ENCODE measurements at places on chromosomes 13 and 19.

DNA sequence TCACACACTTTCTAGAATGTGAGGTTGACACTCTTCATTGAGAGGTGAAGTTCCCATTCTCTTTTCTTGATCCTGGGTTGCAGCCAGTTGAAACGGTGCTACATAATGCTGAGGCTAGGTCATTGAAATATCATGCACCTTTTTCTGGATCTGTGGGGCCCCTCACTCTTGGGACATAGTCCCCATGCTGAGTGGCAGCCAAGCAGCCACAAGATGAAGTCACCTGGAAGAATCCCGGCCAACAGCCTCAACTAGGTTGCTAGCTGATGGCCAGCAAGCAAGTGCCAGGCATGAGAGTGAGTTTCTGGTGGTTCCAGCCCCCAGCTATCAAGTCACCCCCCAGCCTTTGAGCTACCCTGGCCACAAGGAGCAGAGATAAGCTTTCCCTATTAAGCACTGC is 148.5 kb upstream of the TSHZ3 start:
- DNase-seq = no peak

GRCh38 chr13:48950501-48950875 is 25.2 kb upstream of the FNDC3A start:
- no peak for DNase-seq

DNA sequence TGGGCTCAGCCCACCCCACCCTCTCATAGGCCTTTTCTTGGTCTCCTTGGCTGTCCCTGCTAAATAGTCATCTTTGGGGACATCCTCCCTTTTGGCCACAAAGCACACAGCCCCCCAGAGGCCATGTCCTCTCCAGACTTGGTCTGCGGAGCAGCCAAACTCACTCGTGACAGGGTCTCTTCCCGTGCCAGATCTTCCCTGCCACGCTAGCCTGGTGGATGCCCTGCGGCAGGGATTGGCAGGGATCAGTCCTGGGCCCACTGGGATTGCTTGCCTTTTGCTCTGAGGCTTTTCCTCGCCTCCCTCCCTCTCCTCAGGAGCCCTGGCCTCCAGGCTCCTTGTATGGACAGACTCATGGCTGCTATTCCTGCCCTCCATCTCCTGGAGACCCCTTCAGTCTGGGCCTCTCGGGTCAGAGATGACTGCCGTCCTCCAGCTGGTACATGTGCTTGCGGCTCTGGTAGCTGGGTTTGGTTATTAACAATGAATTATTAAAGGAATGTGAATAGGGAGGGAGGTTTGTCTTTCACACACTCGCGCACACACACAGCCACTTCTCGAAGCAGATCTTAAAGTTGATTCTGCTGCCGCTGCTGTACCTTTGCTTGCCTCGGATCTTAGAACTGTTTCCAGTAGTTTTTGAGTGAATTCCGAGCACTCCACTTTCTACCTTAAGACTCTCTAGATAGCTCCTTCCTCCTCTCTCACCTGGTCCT is 45.1 kb downstream of the NFIX start:
- no peak for DNase-seq

DNA sequence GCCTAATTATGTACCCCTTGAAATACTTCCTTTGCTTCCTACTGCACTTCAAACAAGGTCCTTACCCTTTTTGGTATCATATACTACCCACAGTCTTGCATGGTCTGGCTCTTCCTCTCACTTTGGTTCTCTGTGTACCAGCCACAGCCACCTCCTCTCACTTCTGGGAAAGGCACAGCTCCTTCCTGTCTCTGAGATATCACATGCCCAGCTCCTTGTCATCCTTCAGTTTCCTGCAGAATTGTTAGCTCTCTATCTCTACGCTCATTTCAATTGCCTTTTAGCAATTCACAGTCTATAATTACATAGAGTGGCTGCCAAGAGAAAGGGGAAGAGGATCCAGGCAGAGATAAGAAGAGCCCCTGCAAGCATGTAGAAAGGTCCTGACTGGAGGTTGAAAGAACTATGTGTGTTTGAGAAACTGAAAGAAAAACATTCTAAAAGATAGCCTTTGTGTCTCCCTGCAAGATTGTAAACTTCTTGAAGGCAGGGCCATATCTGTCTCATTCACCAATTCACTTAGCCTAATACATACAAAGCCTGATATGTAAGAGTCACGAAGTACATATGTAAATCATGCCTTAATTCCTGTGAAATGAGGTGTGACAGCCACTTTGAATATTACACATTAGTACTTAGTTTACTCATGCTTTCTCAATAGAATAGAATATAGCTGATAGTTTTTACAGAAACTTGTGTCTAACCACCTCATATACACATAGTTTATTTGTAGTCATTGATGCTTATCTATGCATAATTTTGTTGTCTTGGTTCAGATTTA is 933.1 kb downstream of the DIAPH3 start:
- no peak for DNase-seq

DNA sequence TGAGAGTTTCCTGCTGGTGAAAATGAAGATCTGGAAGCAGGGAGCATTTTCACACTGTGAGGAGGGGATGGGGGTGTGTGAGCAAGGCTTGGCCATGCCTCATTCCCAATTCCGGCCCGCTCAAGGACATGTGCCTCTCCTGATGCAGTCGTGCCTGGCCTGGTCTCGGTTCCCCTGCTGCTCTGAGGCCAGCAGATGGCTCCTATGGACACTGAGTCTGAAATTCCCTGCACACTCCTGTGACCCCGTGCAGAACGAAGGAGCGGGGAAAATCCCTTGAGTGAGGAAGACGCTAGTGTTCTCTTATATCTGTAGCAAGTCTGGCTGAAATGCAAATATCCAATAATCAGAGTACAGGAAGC is 363 bp upstream of the ZNF763 start:
- DNase-seq = no peak

- no peak for DNase-seq
Observed at GRCh38 chr19:38729653-38730469, 14.4 kb downstream of the CAPN12 start.

DNA sequence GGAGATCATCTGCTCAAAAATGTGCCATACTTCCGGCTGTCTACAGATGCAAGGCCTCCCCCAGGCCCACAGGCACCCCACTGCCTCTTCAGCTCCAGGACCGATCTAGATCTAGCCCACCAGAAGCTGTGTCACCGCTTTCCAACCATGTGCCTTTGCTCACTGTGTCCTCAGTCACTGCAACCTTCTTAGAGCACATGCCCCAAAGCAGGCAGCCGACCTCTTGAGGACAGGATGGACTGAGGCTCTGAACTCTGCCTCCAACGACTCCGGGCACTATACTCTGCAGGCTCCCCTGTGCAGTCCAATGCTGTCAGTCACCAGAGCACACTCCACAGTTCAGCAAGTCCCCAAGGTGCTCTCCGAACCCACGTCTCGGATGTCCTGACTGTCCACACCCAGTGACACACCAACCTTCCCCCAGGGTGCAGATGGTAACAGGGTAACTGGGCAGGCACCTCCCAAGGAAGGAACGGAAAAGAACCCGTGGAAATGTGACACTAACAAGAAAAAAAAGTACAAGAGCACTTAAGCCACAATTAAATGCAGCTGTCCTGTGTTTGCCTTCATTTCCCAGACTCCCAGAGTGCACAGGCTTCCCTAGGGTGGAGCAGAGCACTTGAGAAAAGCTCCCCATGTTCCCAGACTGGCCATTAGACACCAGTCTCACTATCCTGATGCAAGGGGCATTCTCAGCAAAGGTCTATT is 4.8 kb downstream of the STK24 start:
- no peak for DNase-seq

DNA sequence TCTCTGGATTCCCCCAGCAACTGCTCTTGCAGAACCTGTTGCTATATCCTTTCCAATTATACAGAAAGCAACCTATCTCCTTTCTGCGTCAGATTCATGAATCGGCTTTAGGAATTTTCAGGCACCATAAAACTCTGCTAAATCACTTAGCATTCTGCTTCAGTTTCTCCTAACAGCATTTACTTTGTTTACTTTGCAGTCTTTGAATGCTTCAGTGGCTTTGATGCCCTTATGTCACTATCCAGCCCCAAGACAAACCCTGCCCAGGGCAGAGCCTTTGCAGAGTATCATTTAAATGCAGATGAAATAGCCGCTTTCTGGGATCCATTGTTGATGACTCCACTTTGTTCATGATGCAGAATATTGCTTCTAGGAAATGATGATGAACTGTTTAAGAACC is 43.1 kb downstream of the SLITRK1 start:
- DNase-seq = no peak

- no peak for DNase-seq
Observed at GRCh38 chr13:98910501-98910951, 67.3 kb downstream of the DOCK9 start.

GRCh38 chr13:27493981-27494380 is 43.6 kb upstream of the MTIF3 start:
- DNase-seq = no peak
